Activated naive CD4-positive, alpha-beta T cell treated with anti-CD3 and anti-CD28 coated beads, Interleukin-2, amount 50 U/mL, for 72 hours (primary cell): ENCODE measurements at places on chromosomes 2 and 18. TPM values are rescaled to one million over a fixed set of nuclear protein-coding genes. Genes with fewer than 3 reads are reported as not detected.

Gene SPC25
- total RNA-seq: 28.5 TPM

Gene MC5R
- not detected for total RNA-seq

Gene C2orf81
- 2.1 TPM for total RNA-seq

Gene SP140
- total RNA-seq: 77.7 TPM

Gene PPIG
- 76.8 TPM for total RNA-seq

Gene CYTIP
- 596 TPM for total RNA-seq

DNA sequence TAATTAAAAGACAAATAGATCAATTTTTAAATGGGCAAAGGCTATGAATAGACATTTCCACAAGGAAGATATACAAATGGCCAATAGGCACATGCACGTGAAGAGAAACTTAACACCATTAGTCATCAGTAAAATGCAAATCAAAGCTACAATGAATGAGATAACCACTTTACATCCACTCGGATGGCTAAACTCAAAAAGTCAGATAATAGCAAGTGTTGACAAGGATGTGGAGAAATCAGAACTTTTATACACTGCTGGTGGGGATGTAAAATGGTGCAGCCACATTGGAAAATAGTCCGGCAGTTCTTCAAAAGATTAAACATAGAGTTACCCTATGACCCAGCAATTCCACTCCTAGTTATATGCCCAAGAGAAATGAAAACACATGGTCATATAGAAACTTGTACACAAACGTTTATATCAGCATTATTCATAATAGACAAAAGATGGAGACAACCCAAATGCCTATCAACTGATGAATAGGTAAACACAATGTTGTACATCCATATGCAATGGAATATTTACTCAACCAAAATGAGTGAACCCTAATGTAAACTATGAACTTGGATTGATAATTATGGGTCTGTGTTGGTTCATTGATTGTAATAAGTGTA lies 51.1 kb downstream of the SMAD7 start:
- no peak for DNase-seq

- DNase-seq: no peak
These were observed 861 bp downstream of the LTBP1 start for GRCh38 chr2:32947484-32948143.

DNA sequence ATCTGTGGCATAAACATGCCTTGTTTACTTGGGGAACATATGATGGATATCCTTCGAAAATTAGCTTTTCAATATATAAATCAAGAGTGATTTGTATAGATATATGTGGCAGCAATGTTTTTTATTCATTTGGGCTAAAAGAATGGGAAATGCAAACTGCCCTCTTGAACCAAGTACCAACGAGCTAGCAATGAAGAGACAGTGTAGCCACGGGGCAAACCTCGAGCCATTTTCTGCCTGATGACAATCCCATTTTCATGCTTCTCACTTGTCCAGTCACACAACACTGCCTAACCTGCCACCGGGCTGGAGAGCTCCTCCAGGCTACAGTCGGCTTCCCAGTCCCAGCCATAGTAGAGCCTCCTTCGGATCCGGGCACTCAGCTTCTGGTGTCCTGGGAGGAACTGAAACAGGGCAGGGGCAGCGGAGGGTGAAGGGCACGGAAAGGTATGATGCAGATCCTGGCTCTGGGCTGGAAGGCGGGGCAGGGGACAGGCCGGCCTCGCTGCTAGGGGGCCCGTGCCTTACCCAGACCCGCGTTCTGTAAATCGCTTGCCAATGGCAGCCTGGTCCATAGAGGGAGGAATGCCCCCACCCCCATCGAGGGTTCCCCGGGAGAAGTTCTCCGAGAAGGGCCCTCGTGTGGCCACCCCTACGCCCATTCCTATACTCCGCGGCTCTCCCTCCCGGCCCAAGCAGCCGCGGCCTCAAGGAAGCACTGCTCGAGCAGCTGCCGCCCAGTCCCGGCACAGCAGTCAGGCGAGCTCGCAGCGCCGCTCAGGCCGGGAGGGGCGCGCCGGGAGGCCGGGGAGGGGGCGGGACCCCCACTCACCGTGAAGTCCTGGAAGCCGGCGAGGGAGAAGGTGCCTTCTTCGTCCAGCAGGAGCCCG lies 552 bp downstream of the CNPPD1 start:
- no peak for DNase-seq

- DNase-seq: no peak
These were observed 404.6 kb downstream of the ARHGAP15 start for GRCh38 chr2:143533846-143534245.

GRCh38 chr2:224982226-224982625 lies 60.0 kb downstream of the DOCK10 start:
- no peak for DNase-seq

- DNase-seq: no peak
These were observed 96.5 kb downstream of the PTPRM start for GRCh38 chr18:7663366-7664312.

DNA sequence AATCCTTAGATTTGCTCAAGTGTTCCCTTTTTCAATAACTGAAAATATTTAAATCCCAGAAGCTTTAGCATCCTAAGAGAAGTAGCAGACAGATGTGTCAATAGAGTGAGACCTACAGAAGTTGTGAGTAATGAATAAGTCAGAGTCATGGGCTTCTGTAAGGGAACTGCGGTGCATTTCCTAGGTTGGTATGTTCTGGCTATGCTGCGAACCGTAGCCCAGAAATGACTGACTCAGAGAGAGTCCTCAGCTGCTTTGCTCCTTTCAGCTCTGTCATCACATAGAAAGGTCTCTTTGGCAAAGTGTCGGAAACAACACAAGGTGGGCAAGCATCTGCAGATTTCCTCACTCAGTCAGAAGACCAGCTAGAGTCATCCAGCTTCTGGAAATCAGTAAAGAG lies 297.1 kb downstream of the ARHGAP15 start:
- DNase-seq: no peak

- peak; percentile 28 for DNase-seq
These were observed 113.8 kb downstream of the NFATC1 start for GRCh38 chr18:79509536-79509930.

GRCh38 chr2:206011795-206012194 lies 74.2 kb downstream of the INO80D start:
- DNase-seq: no peak

- DNase-seq: no peak
These were observed 125.4 kb downstream of the SPTBN1 start for GRCh38 chr2:54581326-54582039.

DNA sequence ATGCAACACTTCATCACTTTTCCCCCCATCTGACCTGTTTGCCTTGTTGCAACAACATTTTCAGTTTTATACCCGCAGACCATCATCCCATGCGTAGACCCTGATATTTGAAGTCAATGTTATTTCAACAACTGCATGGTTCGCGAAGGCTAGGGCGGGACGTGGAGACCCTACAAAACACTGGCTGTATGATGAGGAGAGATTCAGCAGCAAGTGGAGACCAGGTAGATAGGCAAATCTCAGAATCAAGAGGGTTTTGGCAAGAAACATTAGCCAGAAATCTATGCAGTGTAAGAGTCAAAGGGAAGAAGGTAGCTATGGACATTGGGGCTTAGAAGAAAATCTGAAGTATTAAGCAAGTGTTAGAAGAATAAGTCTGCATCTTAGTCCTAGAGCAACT lies 42.4 kb upstream of the SPAG16 start:
- DNase-seq: no peak

GRCh38 chr18:79644006-79644665 lies 35.5 kb upstream of the CTDP1 start:
- peak; percentile 76 for DNase-seq

GRCh38 chr2:209368914-209369313 lies 54.9 kb upstream of the MAP2 start:
- no peak for DNase-seq

GRCh38 chr2:200483729-200484198 lies 26.1 kb downstream of the KCTD18 start:
- DNase-seq: no peak

DNA sequence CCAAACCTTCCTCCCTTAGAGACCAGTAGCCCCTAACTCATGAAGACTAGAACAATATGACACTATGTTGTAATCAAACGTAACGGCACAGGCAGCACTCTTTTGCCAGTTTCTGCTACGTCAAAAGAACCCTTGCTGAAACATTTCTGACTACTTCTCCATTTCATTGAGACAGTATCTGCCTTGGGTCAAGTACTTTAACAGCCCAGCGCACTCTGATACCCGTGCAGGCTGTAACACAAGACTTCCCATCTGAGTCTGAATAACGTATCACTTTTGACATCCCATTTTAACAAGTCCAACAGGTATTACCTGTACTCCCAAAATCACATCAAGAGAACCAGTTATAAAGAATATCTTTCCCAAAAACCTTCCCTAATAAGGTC lies 38.4 kb downstream of the TBC1D8 start:
- DNase-seq: no peak

DNA sequence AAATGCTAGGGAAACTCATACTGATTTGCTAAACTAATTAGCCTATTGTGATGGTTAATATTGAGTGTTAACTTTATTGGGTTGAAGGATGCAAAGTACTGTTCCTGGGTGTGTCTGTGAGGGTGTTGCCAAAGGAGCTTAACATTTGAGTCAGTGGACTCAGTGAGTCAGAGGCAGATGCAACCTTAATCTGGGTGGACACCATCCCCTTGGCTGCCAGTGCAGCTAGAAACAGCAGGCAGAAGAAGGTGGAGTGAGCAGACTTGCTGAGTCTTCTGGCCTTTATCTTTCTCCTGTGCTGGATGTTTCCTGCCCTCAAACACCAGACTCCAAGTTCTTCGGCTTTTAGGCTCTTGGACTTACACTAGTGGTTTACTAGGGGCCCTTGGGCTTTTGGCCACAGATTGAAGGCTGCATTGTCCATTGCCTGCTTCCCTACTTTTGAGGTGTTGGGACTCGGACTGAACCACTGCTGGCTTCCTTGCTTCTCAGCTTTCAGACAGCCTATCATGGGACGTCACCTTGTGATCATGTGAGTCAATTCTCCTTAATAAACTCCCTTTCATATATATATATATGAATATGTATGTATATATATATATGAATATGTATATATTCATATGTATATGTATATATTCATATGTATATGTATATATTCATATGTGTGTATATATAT lies 69.7 kb downstream of the RPRM start:
- DNase-seq: no peak

DNA sequence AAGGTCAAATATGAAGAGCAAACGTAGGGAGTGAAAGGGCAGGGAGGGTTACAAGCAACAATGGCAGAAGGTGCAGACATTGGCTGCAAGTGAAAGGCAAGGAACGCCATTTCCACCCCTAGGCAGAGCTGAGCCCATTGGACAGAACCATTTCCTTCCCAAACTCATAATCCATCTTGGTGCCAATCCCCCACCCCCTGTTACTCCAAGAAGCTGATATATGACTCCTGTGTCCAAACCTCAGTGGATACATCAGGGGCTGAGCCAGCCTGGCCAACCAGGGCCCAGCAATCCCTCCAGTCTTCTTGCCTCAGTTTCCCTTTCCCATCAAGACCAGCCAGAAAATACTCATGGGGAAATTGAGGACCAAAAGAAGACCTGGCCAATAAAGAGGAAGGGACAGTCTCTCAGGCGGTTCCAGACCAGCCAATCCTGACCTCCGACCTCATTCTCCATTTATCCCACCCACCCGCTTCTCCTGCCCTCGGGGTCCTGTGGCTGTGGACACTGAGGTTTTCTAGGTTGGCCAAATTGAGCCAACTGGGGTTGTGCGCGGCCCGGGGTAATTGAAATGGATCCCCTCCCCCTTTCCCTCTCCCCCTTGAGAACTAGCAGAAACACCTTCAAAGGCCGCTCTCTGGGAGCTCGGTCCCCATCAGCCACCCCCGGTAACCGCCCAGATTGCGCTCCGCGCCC lies 24.8 kb downstream of the TNS1 start:
- DNase-seq: no peak

DNA sequence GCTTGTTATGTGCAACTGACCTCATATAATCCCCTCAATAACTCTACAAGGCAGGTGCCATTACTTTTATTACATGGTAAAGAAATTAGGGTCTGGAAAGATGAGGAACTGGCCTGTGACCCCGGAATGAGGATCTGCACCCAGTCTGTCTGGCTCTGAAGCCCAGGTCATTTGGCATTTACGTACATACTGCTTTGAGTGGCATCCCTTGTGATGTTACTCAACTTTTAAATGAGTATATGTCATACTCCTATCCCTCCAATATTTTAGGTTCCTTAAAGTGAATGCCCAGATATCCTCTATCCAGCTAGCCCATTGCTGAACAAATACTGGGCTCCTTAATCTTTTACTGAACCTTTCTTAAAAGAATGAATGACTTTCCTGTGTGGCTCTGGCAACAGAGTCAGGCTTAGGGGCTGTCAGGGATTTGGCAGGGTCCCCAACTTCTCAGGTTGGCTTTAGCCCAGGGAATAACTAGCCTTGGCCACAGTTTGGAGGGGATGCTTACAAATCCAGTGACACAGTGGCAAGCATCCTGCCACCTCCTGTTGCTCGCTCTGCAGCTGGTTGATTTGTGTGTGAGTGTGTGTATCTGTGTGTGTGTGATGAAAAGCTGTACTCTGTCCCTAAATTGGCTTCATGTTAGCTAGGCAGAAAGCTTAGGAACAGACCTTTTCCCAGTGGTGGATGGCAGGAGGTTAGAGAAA lies 3.4 kb upstream of the CXCR4 start:
- DNase-seq: no peak

GRCh38 chr2:16728351-16729136 lies 62.9 kb upstream of the CYRIA start:
- no peak for DNase-seq

DNA sequence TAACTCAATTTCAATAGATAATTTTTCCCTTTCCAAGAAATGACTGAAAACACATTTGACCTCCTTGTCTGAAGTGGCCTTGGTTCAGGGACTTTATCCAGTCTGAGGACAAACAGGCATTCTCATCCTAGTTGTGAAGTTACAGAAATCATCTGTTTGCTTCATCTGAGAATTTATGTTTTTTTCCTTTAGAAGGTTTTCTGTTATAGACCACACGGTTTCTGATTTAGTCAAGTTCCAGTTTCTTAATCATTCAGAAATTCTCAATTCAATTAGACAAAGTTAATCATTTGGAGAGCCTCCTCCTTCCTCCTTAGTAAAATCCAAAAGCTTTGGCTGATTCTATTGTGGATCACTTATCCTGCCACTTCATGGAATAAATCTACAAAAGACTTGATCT lies 60.9 kb downstream of the ICOS start:
- DNase-seq: no peak

DNA sequence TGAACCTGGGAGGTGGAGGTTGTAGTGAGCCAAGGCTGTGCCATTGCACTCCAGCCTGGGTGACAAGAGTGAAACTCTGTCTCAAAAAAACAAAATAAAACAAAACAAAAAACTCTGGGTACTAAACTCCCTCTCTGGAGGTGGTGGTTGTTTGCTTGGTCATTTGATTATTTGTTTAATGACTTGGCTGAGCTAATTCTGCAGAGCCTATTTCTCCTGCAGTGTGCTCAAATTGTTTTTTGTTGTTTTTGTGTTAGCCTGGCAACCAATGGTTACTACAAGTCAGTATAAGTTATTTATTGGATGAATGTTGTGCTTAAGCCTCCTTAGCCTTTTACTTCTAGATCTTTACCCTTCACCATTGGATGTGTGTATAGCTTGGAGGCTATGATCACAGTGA lies 387.5 kb downstream of the ADCYAP1 start:
- no peak for DNase-seq
